ENCODE measurements at places on chromosomes 11 and 22.

GRCh38 chr11:59206635-59207034 is 6.1 kb downstream of the MPEG1 start:
- DNase-seq, result no peak

DNA sequence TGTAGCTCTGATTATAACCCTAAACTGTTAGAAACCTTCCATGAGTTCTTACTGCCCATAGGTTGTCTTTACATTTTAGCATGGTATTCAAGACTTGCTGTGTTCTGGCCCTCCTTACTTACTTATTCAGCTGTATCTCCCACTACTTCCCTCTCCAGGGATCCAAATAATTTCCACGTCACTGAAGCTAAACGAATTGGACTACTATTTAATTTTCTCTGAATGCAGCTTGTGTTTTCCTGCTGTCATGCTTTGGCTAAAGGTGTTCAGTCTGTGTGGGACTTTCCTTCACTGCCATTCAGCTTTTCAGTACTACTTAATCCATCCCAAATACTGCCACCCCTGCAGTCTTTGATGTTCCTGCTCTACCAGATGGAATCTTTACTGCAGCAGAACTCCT is 88.3 kb downstream of the UVRAG start:
- DNase-seq, result no peak

- DNase-seq, result no peak
Observed at GRCh38 chr11:126833065-126833464, 167.5 kb downstream of the KIRREL3 start.

- DNase-seq, result no peak
Observed at GRCh38 chr11:11491589-11491988, 130.2 kb downstream of the GALNT18 start.

DNA sequence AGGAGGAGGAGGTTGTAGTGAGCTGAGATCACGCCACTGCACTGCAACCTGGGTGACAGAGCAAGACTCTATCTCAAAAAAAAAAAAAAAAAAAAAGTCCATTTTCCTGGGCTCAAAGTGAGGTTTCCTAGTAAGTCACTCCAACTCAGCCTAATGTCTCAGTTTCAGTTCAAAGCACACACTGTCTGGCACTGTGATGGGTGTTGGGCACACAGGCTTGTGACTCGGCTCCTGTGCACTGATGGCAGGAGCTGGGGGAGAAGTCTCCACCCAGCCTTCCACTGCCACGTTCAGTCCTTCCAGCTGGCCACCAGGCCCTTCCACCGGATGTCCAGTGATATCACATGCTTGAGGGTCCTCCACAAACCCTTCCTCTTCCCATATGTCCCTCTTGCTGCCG is 186.0 kb downstream of the CEP164 start:
- DNase-seq, result no peak

DNA sequence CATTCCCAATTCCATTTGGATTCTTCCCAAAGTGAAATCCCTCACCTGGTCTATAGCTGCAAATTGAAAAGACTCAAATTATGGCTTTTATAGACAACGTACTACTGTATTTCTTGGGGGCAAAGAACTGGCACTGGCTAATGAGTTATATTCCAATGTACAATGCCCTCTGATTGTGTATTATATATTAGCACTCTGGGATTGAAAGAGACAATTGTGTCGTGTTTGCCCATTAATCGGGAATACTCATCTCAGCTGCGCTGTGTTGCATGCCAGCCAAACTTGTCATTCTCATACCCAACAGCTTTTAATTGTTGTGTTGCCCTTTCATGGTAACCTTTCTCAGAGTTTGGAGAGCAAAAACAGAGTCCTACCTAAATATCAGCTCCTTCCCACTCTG is 55.0 kb upstream of the ZBTB44 start:
- DNase-seq, result no peak

DNA sequence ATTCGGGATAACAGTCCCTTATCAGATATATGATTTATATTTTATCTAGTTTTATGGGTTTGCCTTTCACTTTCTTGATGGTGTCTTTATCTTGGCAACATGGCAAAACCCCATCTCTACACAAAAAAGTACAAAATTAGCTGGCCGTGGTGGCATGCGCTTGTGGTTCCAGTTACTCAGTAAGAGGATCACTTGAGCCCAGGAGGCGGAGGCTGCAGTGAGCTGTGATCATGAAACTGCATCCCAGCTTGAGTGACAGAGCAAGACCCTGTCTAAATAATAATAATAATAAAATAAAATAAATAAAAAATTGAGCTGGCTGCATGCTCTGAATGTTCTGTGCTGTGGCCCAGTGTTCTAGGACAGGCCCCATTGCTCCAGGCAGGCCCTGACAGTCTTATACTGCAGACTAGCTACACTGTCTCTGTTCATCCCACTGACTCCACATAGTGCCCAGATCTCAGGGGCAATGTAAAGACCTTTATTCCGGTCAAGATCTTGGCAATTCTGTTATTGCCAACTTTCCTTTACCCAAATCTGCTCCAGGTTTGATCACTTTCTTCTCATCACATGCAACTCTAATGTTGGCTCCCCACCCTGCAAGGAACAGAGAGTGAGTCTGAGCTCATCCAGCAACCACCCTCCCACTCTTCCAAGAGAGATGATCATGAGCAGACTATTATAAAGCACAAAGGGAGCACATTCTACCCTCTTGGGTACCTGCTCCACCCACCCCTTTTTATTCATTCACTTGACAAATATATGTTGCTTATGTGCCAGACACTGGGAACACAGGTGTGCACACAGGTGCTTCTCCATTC is 8.8 kb downstream of the HSPA8 start:
- no peak for DNase-seq

DNA sequence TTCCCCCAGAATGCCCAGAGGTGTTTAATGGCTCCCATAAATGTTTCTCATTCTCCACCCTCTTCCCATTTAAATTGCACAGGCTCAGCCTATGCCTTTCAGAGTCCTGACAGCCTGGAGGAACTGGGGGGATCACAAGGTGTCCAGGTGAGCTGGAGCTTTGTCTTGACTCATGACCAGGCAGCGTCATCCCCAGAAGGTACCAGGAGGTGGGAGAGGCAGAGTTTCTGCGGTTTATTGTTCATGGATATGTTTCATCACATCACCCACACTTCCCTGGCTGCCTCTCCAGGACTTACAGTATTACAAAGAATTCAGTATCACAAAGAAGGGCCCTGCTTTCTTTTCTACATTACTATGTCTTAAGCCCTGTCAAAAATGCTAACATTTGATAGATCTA is 103.2 kb upstream of the GALNT18 start:
- DNase-seq, result no peak

GRCh38 chr22:17917490-17917983 is 106.8 kb downstream of the MICAL3 start:
- no peak for DNase-seq

GRCh38 chr22:19527861-19528417 is 3.7 kb upstream of the CLDN5 start:
- DNase-seq, result no peak

DNA sequence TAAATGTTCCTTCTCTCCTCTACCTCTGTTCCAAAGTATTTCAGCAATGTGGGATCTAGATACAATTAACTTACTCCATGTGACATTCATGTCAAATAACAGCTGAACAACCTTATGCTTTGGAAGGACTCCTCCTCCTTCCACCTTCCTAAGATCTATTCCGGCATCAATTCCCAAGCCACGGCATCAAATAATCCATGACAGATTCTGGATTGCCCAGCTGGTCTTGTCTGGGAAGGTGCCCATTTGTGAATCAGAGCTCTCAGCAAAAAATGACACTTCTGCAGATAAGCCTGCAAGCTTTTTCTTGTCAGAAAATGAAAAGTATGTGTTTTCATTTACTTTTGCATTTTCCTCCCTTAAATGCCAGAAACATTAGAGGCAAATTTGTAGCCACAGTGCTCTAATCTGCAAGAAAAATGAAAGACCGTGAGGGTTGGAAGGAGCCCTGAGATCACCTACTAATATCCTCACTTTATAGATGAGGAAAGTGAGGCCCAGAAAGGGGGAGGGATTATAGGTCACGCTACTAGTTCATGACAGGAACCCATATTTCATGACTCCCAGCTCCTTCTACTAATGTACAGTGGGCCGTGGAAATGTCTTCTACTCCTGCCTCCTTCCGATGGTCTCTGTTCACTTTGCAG is 124.0 kb downstream of the ME3 start:
- no peak for DNase-seq

- peak; percentile 56 for DNase-seq
Observed at GRCh38 chr22:50305923-50306566, 1.4 kb downstream of the PLXNB2 start.

DNA sequence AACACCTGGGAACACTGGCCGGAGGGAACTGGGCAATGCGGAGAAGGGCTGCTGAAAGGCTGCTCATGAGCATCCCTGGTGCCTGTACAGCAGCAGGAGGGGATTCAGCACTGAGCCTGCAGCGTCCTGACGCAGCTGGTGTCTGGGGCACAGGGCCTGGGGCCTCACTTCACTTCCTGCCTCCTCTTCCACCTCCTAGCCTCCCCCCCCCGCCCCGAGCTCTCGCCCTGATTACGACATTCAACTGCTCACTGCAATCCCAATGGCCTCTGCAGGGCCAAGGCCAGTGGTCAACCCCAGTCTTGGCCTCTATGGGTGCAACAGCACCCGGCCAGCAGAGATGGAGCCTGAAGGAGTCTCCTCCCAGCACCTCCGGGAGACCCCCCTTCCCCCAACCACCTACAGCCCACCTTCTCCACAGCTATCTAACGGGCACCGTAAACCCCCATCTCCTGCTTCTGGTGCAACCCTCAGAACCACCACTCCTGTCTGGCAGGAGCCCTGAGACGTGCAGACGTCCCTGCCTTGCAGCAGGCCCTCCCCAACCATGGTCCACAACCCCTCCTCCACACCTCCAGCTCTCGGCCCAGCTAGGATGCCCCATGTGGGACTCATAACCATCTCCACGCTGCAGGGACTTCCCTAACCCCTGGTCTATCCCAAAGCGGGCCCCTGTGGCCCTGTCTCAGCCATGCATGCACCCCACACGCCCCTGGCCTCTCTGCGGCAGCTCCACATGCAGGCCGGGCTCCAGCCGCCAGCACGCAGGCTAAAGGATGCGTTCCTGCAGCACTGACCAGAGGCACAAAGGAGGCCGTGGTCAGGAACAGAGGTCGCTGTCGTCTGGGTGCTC is 38.2 kb downstream of the BRD1 start:
- DNase-seq, result no peak

DNA sequence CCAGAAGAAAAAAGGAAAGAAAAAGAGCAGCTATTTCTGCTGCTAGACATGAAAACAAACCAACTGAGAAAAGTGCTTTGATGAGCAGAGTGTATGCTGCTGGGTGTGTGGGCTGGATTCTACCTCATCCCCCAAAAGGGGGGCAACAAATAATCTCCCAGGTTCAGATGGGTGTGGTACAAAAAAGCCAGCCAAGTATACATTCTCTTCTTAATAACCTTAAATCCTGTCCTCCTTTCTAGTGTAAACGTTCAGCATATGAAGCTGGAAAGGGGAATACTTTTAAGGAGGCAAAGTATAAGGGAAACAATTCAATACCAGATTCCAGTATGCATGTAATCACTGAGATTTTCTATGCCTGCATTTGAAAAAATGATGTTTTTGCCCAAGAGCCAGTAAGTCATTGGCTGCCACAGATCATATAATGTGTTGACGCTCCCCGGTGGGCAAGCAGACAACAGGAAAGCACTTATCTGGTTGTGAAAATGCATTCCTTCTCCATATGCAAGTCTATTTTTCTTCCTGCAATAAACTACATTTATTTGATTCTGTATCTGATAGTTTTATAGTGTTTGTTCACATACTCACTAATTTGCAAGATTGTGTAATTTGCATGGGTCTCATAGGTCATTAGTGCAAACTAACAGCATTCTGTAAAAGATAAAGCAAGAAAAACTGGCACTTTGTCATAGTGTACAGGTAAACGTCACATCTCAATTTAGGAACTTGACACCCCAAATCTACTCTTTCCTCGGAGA is 201.1 kb downstream of the CADM1 start:
- DNase-seq, result no peak

DNA sequence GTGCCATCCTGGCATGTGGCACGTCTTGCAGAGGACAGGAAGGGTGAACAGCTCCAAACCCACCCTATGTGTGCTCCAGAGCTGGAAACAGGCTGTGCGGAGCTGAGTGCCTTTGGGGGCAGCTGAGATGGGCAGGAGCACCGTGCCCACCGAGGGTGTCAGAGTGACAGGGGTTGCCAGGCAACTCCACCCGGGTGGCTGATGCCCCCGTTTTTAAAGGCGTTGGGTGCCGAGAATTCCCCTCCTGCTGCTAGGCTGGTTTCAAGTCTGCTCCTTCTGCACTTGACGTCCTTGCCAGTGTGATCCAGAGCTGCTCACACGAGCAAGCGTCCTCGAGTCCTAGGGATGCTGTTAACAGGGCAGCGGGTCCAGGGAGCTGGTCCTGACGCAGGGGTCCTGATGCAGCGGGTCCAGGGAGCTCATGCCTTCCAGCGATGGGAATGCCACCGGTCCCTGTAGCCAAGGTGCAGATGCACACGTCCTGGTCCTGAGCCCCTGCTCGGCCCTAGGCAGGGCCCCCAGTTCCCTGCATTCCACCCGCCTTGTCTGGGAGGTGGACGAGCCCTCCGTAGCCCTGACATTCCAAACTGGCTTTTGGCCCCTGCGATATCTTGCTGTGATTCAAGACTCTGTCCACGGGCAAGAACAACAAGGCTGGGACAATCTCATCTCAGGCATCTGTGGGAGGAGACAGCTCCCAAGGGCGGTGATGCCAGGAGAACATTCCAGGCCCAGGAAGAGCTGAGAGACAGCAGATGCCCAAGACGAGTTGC is 4.9 kb downstream of the KCNQ1 start:
- no peak for DNase-seq

GRCh38 chr11:61730240-61730994 is 22.0 kb upstream of the MYRF start:
- DNase-seq, result no peak

Measured in astrocyte of the cerebellum (primary cell).